IPS-NIHi11 (cell line): ENCODE measurements at places on chromosomes 5 and 9.

GRCh38 chr9:110284211-110284844, 28.0 kb upstream of the TXN start:
- no peak for DNase-seq

- peak; percentile 8 for DNase-seq
Measured at GRCh38 chr5:102294886-102295395, 1.1 kb downstream of the SLCO4C1 start.

- DNase-seq, result no peak
Measured at GRCh38 chr5:148623741-148624140, 30.6 kb downstream of the HTR4 start.

GRCh38 chr5:132060501-132061161, at the start of gene IL3:
IL3 (plus strand) TSS chr5:132060655; CDS start chr5:132060707, 52 bp downstream.
- no peak for DNase-seq

DNA sequence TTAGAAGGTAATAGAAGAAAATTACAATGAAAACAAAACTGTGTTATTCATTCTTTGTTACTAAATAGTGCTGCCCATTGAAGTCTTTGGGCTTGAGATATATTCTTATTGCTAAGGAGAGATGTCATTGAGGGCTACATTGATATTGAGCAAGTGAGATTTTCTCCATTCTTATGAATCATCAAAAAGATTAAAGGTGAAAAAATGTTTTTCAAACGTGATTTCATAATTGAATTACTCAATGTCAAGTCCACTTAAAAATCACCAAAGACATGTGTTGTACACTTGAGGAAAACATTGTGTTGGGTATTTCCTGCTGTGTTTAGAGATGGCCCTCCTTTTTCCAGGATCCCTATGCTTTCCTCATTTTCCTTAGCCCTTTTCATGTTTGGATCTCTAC, 448.1 kb downstream of the NFIB start:
- DNase-seq, result no peak

DNA sequence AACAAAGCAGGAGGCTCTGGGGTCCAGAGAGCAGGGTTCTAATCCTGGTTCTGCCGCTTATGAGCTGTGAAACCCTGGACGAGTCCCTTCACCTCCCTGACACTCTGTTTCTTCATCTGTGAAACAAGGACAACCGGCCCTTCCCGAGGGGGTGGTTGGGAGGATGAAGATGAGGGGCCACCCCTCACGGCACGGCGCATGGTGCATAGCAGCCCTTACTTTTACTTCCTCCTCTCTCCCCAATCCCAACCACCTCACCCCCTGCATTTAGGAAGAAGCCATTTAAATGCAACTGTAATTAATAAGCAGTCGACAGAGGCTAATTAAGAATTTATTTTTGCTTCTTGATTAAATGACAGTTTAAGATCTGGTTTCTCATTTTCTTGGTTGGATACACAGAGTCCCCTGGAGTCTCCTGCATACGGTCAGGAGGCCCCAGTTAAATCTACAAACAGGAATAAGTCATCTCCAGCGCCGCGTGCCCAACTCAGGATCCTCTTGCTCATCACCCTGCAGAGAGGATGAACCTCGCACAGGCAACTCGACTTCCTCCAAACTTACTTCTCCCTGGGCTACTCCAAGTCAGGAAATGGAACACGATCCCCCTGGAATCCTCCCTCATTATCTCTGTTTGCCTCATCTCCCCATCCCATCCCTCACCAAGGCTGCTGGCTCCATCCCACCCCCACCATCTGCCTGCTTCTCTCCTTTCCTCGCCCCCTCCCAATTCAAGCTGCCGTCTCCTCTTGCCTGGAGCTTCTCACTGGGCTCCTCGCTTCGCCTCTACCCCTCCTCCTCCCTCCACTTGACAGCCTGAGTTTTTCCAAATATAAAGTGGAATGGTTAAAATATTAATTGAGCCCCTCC, 95.9 kb downstream of the HRH2 start:
- DNase-seq, result peak; percentile 5

GRCh38 chr9:96214635-96215034, 87.3 kb downstream of the HSD17B3 start:
- DNase-seq, result no peak

GRCh38 chr9:133635533-133636531, at the start of gene DBH:
DBH (plus strand) TSS chr9:133636363; CDS start chr9:133636372, 9 bp downstream.
- DNase-seq, result no peak

- DNase-seq, result peak; percentile 27
Measured at GRCh38 chr5:42514754-42515153, 91.5 kb downstream of the GHR start.

DNA sequence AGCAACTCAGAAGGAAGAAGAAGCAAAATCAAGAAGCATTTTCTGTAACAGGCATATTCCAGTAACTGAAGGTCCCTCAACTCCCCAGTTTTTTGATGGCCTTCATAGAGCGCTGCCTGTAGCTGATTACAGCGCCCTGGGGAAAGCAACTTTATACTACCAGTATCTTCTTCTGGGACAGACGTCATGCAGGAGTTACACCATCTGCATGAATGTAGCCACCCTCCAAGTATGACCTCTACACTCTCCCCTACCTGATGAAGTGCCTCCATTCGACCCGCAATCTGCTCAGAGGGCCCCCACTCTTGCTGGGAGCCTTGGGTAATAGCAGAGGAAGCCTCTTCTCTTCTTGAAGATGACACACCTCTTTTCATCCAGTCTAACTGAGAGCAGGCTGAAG, 21.0 kb upstream of the SH3TC2 start:
- no peak for DNase-seq

DNA sequence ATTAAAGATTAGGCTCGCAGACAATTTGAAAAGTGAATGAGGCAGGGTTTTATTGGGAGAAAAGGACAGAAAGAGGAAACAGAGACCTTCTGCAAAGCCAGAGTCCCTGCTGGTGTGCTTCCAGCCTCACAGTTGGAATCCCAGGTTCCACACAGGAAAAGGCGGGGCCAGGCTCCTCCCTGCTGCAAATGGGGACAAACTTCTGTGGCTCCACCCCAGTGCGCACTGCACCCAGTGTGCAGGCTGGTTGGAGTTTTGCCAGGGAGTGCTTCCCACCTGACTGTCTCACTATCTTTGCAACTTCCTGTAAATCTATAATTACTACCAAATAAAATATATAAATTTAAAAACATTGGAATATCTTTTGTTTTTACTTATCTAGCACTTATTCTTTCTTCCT, 386.0 kb upstream of the GRIN3A start:
- no peak for DNase-seq

DNA sequence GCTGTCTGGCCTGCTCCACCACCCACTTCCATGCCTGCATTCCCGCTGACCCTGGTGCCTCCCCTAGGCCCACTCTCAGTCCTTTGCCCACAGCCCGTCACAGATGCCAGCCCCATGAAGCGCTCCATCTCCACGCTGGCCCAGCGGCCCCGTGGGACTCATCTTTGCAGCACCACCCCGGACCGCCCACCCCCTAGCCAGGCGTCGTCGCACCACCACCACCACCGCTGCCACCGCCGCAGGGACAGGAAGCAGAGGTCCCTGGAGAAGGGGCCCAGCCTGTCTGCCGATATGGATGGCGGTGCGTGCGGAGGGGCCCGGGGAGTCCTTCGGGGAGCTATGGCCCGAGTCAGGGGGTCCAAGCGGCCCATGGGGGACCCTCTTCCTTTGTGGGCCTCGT, 242.5 kb downstream of the CACNA1B start:
- no peak for DNase-seq

DNA sequence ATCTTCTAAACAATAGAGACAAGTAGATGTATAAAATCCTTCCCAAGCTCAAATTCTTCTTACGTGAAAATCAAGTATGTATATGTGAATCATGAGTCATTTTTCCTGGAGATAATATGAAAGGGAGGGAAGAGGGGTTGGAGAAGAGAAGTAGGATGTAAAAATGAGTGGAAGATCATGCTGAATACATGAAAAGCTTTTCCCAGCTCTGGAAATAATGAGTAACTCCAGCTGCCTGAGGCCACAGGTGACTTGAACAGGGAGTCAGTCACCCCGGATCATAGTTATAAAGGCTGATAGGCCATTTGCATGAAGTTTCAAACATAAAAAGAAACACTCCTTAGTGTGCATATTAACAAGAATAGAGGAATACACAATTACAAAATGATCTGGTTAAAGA, 486.7 kb downstream of the EFNA5 start:
- DNase-seq, result no peak

GRCh38 chr5:75338408-75338807, 1.4 kb downstream of the HMGCR start:
- no peak for DNase-seq

DNA sequence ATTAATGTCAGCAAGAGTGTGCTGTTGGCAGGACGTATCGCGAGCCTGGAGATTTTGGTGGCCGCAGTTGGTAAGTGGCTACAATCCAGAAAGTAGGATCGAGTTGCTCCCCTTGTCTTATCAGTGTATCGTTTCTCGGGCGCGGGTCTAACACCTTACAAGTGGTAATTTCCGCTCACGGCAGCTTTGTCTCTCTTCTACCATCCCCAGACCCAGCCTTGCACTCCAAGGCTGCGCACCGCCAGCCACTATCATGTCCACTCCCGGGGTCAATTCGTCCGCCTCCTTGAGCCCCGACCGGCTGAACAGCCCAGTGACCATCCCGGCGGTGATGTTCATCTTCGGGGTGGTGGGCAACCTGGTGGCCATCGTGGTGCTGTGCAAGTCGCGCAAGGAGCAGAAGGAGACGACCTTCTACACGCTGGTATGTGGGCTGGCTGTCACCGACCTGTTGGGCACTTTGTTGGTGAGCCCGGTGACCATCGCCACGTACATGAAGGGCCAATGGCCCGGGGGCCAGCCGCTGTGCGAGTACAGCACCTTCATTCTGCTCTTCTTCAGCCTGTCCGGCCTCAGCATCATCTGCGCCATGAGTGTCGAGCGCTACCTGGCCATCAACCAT, 1.1 kb downstream of the PTGER4 start:
- peak; percentile 37 for DNase-seq

GRCh38 chr5:122942164-122942914, 94.2 kb downstream of the PPIC start:
- DNase-seq, result no peak

DNA sequence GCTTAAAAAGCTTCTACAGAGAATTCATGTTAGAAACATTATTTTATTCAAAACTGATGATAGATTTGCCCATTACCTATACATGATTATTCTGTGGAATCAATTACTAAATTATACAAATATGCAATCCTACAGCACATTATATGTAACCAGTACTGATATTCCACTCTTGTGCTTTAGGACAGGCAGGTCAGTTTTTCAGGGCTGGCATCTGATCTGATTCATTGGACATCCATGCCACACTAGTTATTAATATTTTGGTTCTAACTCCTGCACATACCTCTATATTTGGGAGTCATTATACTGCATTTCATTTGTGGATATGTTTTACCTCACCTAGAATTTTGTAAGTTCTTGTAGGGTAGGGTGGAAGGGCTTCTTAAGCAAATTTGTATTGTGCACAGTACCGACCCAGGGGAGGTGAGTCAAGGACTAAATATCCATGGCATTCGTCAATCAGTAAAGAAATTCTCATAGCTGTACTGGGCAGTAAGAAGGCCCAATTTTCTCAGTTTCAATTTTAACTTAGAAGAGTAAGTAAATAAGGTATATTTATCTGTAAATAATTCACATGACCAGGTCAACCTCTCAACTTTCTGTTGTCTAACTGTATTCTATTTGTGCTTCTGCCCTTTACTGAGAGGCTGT, 33.5 kb downstream of the ELOVL7 start:
- no peak for DNase-seq

- no peak for DNase-seq
Measured at GRCh38 chr9:125169895-125170294, 19.7 kb downstream of the PPP6C start.

DNA sequence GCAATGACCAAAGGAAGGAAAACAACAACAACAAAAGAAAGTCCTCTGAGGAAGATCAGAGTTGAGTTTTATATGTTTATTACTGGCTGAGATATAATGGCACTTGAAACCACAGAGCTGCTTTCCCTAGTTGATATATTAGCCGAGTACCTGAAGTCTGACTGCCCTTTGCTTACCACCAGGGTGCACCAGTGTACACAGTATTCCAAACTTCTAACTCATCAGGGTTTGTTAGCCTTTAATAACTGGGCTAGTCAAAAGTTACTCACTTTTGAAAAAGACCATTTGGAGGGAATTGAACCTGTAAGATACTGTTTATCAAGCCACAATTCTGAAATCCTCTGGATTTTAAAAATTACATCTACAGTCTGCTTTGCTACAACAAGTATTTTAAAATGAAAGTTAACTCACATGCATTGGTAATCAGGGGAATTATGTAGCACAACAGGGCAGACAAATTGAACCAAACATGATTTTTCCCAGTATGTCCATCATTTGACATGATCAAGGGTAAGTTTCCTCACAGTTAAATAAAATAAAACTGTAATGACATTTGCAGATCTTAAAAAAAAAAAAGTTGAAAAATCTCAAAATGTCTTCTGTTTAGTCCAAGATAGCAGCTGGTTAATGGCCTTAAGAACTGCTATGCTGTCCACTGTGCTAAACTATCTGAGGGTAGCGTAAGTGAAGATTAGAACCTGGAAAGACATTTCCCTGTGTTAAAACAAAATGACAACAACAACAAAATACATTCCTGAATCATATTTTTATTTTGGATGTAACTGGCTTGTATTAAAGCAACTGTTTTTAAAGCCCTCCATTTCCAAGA, 57.3 kb upstream of the C6 start:
- DNase-seq, result peak; percentile 31

- no peak for DNase-seq
Measured at GRCh38 chr9:85630676-85631075, 111.1 kb downstream of the AGTPBP1 start.

DNA sequence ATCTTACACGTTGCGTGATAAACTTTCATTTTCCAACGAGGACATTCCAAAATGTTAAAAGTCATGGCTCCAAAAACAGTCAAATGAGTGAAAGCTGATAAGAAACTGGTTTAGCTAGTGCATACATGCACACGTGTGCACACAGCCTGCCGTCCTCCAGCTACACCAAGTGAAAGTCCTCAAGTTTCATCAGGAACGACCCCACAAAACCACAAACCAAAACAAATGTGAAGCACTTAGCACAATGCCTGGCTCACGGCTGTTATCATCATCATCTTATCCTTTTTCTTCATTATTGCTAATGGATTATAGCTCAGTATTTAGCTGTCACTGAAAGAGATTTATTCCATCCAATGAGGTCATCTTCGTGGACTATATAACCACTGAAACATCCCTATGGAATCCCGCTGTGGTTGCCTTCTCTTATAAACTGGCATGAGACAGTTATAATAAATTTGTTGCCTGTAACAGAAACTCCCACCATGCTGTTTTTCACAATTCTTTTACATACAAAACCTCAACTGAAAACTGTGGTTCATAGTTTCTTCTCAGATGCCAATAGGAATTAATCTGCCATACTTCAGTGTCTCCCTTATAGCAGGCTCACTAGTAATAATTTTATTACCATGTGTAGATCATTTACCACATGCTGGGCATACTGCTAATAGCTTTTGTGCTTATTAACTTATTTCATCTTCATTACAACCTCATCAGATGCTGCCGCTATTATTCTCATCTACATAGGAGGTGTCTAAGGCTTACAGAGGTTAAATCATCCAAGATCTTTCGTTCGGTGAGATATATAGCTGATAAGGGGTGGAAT, 56.1 kb downstream of the SAXO1 start:
- DNase-seq, result no peak

GRCh38 chr9:104826079-104826775, 62.3 kb downstream of the NIPSNAP3B start:
- DNase-seq, result no peak

- peak; percentile 31 for DNase-seq
Measured at GRCh38 chr9:126371007-126371870, 44.6 kb downstream of the MVB12B start.
